ENCODE measurements at places on chromosomes 4 and X.
A peak's percentile ranks its signal among the peaks of the same experiment; 100 is the strongest.

DNA sequence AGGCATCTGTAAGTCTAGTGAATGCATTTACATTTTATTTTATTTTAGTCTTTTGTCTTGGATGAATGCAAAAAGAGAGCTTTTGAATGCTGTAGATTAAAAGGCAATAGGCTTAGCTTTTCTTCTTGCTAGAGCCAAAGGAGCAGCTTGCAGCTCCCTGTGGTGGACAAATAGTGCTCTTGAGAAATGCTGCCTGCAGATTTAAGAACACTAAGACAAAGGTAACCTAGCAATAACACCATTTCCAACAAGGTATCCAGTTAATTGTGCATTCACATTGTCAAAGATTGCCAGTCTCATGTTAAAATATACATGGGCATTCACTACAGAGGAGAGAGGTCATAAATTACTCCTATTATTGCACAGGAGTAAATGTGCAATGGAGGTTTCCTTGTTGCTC, 859.2 kb upstream of the PRKX start:
- DNase-seq, result no peak

- DNase-seq, result no peak
Measured at GRCh38 chr4:40170588-40170987, 26.2 kb upstream of the RHOH start.

DNA sequence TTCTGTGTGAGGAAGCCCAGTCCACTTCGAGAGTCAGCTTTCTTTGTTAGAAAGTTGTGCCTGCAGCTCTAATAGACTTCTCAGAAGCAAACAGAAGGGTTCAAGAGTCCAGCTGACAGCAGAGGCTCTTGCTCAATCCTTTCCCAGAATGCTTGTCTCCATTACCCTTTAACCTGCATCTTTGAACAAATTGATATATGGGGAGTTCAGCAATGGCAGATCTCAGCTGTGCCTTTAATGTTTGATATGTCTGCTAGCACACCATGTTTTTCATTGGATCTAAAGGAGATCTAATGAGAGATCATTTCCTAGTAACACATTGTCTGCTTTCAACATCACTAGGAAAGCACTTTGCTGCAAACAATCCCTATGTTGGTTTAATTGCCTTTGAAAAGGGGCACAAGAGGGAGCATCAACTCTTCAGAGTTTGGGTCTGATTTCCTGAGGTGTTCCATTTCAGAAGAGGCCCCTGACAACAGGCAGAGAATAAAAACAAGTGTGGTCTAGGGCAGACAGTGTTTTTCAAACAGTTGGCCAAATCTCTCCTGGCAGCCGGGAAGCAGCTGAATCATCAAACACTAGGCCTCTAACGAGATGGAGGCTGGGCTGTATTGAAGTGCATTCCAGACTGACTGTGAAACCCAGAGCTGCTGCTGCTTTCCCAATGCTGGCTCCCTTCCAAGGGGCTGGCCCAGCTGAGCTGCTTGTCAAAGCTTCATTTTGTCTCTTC, 55.5 kb downstream of the LUZP4 start:
- peak; percentile 88 for DNase-seq

DNA sequence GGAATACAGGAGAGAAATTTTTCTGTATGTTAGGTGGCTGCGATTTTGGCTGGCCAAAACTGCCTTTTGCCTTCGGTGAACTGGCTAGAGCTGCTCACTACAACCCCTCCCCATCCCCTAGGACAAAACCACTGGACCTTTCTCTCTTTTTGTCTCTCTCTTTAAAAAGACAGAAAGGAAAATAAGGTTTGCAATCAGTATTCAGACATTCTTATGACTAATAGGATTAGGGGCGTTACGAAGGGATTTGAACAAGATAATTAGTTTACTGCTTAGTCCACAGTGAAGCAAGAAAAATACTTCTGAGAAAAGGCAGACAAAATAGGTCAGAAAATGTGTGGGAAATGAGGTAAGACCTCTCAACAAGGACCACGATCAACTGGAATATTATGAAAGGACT, 180.4 kb downstream of the SLIT2 start:
- no peak for DNase-seq

DNA sequence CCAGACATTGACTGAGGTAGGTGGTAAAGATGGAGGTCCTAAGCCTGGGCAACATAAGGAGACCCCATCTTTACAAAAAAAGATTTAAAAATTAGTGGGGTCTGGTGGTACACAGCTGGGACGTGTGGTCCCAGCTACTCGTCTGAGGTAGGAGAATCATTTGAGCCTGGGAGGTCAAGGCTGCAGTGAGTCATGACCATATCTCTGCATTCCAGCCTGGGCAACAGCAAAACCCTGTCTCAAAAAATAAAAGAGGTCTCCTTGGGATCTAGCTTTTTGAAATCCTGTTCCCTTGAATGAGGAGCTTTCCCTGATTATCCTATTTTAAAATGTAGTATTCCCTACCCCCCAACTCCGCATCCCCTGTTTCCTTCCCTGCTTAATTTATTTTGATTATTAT, 78.7 kb upstream of the OGT start:
- no peak for DNase-seq

DNA sequence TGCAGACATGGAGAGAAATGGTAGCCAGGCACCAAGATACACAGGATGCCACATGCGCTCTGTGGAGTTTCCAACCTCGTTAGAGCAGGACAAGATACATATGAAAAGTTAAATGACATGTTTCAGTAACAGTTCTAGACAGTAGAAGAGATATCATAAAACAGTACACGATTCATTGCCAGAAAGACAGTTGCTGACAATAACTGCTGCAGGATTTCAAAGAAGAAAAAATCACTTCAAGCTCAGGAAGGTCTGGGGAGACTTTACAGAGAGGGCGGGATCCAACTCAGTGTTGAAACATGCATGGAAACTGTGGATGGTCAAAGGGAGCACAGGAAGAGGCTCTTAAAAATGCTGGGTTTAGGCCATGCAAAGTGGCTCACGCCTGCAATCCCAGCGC, 31.0 kb downstream of the DCTD start:
- no peak for DNase-seq

DNA sequence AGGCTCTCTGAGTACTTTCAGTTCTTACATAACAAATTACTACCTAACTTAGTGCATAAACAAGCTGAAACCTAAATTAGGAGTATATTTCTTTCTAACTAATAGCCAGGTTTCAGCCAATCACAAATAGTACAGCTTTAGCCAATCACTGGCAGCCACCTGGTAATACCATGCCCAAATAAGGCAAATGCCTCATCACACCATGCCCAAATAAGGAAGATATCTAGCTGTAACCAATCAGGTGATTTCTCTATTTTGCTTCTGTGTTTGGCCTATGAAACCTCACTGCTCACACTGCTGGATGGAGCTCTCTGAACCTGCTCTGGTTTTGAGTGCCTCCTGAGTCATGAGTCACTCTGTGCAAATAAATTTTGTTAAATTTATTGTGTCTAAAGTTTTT, 113.5 kb downstream of the DDIT4L start:
- no peak for DNase-seq

DNA sequence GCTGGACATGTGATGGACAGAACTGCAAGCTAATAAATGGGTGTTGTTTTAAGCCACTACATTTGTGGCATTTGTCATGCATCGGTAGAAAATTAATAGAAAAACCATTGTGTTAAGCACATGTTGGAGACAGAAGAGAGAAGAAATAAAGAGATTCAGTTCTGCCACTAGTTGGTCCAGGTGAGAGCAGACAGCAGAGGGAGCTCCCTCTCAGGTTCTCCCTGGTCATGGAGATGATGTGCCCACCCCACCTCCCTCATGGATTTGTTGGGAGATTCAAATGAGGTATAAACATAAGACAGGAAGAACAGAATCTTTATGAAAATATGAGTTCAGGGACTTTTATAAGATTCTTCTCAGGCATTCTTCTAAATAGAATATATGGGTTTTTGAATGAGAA, 36.8 kb upstream of the OCIAD2 start:
- no peak for DNase-seq

DNA sequence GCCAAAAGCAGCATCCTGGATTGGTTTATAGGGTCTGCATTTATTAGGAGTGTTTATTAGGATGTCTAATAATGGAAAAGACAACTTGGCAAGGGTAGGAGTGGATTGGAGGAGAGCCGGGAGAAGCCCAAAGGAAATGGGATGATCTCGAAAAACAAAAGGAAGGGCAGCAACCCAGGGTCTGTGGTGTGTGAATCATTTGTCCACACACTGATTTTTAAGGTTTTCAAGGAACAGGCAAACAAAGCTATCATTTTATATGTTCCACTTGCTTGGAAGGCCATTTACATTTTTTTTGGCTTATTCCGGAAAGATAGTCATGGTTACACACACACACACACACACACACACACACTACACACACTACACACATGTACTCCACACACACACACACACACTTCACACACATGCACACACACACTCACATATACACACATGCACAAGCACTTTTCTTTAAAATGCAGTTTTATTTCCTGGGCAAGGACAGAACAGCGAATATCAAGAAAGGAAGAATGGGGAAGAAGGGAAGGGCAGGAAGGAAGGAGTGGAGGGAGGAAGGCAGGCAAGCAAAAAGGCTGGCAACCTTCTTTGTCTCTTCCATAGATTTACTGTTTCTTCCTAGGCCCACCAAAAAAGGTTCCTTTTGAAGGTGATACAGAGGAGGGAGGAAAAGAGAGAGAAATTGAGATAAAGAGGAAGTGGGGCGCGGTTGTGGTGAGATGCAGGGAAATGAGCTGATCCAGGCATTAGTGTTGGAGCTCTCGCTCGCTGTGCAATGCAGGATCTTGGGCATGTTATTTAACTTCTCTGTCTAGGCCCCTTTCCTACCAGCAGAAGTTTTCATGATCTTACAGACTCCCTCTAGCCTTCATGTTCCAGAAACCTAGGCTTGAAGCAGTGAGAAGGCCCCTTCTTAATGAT, 88.6 kb upstream of the MAML3 start:
- no peak for DNase-seq

- no peak for DNase-seq
Measured at GRCh38 chr4:27129871-27130366, 269.3 kb downstream of the STIM2 start.

Data from type B pancreatic cell (in vitro differentiated cells).